NCI-H187 treated with DMSO at 0.1 percent for 48 hours (cell line): ENCODE measurements at places on chromosomes 13 and 19.

DNA sequence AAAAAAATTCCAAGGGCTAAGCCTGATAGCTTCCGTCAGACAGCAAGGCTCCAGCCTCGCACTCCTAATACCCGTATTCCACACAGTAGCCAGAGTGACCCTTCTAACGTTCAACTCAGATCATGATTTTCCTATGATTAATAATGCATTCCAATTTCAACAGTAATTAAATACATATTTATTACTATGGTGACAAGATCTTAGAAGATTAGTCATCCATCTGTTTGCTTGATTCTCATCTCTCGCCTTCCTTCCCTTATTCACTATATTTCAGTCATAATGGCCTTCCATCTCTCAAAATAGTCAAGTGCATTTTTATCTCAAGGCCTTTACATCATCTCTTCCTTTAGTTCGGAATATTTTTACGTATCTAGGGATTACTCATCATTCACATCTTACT lies 621.2 kb upstream of the SPRY2 start:
- no peak for DNase-seq

DNA sequence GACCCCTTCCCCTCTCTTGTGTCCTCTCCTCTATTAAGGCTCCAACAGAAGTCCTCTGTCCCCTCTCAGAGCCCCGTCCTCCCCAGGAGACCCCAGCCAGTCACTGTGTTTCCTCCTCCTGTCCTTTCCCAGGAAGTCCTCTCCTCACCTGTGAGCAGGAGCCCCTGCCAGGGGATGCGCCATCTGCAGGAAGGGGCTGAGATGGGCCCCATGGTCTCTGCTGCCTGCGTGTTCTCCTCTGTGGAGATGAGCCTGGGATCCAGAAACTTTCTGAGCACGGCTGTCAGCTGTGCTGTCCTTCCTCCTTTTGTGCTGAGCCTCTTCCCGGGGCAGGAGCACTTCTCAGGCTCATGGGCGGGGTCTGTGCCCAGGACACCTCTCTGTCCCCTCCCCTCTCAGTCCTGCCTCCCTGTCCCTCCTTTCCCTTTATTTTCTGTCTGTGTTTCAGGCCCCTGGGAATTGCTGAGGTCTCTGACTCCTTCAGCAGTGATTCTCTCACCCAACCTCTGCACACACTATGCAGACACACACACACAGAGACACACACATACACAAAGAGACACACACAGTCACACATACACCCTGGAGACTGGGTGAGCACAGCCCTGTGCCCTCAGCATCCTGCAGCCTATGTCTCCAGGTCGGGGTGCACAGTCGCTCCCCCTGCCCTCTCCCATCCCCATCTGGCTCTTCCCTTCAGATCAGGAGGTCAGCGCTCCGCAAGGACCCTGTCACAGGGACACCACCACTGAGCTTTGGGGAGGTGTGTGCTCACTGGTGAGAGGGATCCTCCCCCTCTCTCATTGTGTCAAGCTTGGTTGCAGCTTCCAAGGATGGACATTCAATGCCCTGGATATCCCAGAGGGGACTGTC lies at the start of gene CEACAM8:
Gene CEACAM8, minus strand, starts transcription at position 308 of the 873 bp plus-strand sequence. Its CDS starts 96 bp downstream, at position 212.
- no peak for DNase-seq

GRCh38 chr13:22652796-22653195 lies 528.0 kb upstream of the SGCG start:
- no peak for DNase-seq

DNA sequence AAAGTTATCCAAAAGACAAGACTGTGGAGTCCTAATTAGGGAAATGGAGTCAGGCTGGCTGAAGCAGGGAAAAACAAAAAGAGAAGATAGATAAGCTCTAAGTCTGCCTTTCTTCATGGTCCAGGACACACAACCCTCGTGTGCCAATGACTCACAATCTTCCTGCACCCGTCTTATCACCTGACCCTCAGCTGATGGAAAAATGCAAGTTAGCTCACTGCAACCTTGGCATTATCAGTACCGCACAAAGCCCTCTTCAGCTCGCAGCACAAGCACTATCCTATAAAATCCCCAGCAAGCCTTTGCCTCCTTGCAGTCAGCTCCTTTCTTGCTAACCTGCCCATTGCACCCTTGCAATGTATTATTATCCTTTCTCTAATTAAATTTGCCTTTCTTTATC lies 4.3 kb downstream of the OR7A5 start:
- DNase-seq: no peak

DNA sequence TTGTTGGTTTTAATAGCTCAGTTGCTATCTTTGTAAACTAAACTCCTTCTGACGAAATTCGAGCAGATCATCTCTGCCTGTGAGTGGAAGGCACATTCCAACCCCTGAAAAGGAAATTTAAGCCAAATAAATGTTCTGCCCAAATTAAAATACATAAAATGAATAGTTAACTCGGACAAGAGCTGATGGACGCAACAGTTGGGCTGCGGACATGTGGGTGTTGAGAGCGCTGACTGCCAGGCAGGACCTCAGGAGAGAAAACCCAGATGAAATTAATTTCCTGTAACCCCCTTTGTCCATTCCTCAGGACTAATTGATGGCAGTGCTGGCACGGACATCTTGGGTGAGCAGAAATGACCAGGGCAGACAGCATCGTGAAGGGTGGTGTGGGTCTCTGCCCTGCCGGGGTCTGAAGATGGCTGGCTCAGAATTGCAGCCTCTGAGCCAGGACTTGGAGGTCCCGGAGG lies 86.5 kb downstream of the TSHZ3 start:
- DNase-seq: no peak

- no peak for DNase-seq
Observed at GRCh38 chr19:57888560-57889231, at the start of gene ZNF814. Gene ZNF814 (minus strand): TSS chr19:57889037. CDS start chr19:57888802, 235 bp downstream.

DNA sequence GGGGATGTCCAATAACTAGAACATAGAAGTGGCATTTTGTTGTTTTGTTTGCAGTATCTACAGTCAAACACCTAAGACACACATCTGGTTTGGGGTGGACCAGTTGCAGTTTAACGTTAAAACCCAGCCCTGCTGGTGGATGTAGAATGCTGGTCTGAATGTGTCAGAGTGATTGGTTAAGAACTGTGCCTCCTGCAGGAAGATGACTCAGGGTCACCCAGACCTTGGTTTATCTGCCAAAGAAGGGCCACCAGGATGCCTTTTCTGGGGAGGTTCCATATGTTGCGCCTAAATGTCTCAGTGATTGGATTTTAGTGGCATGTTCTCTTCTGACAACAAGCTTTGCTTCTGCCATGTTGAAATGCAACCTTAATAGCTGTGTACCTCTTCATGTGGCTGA lies 23.1 kb downstream of the ZNF536 start:
- no peak for DNase-seq

GRCh38 chr19:328025-328505 lies 16.5 kb downstream of the MIER2 start:
- no peak for DNase-seq

- no peak for DNase-seq
Observed at GRCh38 chr13:106415971-106416370, 119.5 kb downstream of the EFNB2 start.

GRCh38 chr19:29002336-29002735 lies 210.6 kb downstream of the UQCRFS1 start:
- DNase-seq: no peak

GRCh38 chr13:48294653-48295052 lies 8.9 kb upstream of the RB1 start:
- DNase-seq: no peak

GRCh38 chr13:52082601-52083000 lies 46.3 kb downstream of the NEK5 start:
- no peak for DNase-seq

DNA sequence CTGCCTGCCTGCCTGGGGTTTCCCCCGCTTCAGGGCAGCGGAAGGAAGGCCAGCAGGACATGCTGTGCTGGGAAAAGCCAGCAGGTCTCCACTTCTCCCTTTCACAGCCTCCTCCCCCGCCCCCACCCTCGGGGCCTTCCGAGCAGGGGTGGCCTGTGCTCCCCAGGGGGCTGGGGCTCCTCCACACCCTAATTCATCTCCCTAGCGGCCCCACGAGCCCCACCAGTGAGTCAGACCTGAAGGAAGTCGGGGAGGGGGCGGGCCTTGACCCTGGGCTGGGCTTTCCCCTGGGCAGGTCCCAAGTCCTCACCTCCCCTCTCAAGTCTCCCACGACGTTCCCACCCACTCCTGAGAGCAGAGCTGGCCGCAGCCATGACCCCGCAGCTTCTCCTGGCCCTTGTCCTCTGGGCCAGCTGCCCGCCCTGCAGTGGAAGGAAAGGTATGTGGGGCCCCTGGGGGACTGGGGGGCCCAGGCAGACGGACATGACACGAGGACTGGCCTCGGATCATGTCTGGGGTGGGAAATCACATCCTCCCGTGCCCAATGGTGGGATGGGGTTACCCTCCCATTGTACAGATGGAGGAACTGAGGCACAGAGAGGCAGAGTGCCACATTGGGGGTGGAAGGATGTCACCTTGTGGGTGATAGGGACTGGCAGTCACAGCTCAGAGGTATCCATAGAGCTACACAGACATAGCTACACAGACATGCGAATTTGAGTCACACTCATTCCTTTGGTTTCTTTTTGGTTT lies at the start of gene EBI3:
Gene EBI3, plus strand, starts transcription at position 345 of the 753 bp plus-strand sequence. Its CDS starts 28 bp downstream, at position 373.
- no peak for DNase-seq

- no peak for DNase-seq
Observed at GRCh38 chr19:33947265-33947964, 150.7 kb downstream of the KCTD15 start.

DNA sequence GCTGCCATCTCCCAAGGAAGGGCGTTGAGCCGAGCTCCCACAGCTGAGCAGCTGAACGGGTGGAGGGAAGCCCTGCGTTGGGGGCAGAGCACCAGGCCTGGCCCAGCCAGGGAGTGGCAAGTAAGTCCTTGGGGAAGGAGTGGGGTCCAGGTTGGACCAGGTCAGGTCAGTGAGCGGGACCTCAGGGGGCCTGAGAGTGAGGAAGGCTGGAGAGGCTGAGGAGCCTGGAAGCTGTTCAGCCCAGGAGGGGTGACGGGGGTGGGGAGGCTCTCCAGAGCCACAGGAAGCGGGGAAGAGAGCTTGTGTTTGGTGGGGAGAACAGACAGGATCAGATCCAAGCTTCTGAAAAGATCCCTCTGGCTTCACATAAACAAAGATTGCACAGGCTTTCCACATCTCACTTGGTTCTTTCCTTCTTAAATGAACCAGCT lies 55.4 kb upstream of the ATP12A start:
- no peak for DNase-seq

- no peak for DNase-seq
Observed at GRCh38 chr19:56253737-56254136, 18.8 kb upstream of the EDDM13 start.

- no peak for DNase-seq
Observed at GRCh38 chr19:44517146-44517545, 12.3 kb downstream of the CEACAM20 start.

GRCh38 chr19:35715355-35715809 lies 2.4 kb upstream of the KMT2B start:
- no peak for DNase-seq

DNA sequence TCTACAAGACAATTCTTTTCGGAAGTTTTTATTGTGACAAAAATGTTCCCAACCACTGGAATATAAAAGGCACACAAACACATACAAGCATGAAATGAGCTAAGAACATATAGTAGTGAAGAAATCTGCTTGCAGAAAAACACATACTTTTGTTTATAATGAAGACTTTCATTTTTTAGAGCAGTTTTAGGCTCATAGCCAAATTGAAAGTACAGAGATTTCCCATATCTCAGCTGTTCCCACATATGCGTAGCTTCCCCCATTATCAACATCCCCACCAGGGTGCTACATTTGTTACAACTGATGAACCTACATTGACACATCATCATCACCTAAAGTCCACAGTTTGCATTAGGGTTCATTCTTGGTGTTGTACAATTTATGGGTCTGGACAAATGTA lies 249.4 kb downstream of the KCTD12 start:
- DNase-seq: no peak

DNA sequence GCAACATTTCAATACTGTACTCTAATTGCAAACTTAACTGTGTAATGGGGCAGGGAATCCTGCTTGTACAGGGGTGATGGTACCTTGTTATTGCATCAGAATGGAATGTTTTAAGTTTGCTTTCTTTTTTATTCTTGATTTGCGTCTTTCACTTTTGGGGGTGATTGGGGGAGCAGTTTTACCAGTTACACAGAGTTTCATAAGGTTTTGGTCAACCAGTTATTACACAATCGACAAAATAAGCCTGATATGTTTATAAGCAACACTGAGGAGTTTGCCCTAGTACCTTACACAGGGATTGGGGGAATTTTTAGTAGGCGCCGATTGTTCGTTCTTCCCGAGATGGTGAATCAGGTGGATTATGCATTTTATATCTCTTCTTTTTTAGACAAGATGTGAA lies 2.7 kb downstream of the KLF5 start:
- no peak for DNase-seq

DNA sequence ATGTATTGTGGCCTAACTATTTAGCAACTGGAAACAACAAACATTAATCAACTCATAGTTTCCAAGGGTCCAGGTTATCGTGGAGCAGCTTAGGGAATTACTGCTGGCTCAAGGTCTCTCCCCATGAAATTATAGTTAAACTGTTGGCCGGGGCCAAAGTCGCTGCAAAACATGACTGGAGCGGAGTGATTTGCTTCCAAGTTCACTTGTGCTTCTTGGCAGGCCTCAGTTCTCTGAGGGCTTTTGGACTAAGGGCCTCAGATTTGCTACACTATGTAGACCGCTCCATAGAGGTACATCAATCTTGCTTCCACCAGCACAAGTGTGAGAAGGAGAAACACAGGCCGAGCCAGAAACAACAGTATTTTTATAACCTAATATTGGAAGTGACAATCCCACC lies 9.4 kb upstream of the KBTBD7 start:
- no peak for DNase-seq

DNA sequence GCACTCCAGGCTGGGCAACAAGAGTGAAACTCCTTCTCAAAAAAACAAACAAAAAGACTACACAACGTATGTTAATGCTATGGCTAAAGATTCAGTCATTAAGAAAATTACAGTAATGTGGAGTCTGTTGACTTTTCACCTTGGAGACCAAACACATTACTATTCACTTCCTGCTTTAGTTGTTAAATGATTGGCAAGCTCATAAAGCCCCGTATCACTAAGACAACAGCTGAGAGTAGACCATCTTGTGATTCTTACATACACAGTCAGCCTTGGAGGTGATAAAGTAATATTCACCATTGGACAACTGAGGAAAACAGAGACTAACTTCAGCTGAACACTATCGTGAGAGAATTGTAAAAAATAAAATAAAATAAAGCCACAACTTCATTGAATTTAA lies 86.5 kb downstream of the KCTD12 start:
- DNase-seq: no peak

GRCh38 chr13:22561581-22561980 lies 619.2 kb upstream of the SGCG start:
- DNase-seq: no peak
